Right renal pelvis (tissue), 4 donors: ENCODE measurements at places on chromosomes 3 and 15.

DNA sequence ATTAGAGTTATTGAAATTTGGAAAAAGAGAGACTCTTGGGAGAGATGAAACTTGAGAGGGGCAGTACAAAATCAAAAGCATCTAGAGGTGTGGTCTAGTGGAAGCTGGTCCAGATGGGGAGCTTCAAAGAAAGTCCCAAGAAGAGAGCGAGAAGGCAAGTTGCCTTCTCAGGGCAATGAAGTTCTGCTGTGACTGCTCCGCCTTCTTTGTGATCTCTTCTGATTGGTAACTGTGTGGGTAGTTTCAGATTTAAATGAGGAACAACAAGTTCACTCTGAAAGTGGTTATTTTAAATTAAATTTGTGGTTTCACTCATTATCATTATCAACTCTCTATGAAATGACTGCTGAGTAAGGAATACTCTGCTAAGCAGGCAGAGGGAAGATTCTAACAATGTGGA lies 233.3 kb downstream of the NLGN1 start:
- no peak for DNase-seq

- no peak for DNase-seq
Observed at GRCh38 chr15:70400766-70401541, 303.2 kb upstream of the TLE3 start.

GRCh38 chr3:162740941-162741596 lies 1244.5 kb downstream of the OTOL1 start:
- no peak for DNase-seq

DNA sequence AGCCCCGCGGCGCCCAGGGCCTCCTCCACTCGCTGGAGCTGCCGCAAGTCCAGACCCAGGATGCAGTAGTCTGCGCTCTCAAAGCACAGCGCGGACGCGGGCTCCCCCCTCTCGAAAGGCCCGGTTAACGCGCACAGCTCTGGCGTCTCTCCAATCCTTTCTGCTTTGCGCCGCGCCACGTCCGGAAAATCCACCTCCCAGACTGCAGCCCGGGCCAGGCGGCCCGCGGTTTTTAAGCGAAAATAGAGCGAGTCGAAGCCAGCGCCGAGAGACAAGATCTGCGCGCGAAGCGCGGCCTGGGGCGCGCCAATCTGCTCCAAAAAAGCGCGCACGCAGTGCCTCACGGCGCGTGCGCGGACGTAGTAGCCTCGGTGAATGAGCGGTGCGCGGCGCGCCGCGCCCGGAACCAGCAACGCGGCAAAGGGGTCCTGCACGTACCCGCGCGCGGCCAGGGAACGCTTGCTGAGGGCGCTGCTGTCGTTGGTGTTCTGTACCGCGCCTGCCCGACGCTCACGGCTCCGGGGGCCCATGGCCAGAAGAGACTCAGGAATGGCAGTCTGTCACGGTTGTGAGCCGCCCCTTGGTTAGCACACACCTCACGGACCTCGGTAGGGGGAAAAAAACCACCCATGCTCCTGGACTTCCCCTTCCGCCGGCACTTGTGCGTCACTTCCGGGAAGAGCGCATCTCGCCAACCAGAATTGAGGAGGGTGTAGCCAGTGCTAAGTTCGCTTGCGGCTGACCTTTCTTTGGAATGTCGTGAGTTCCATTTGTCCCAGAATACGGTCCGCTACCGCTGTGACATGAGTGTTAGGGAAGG lies at the start of gene LCMT2:
Gene LCMT2 (minus strand): TSS at position 614 of the 820 bp plus-strand sequence. CDS start 84 bp downstream, at position 530.
- peak; percentile 94 for DNase-seq

DNA sequence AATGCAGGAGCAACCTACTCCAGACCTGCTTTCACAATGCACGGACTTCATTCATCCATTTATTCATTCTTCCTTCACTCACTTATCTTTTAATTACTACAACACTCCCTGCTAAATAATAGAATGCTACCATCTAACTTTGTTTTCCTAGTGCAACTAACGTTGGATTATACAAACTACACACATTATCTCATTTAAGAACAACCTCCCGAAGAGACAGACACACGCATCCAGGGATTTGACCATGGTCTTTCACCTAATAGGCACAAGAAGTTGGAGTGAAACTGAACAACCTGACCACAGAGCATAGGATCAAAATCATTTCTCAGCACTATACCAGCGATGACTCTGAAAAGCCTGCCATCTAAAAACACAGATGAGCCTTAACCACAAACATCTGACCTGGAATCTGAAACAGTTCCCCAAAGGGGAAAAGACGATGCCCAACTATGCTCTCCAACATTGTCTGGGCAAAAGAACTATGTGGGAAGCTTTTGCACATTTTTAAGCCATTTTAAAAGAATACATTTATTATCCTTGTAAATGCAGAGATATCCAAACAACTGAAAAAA lies 21.0 kb downstream of the ZNF385D start:
- no peak for DNase-seq

- no peak for DNase-seq
Observed at GRCh38 chr15:101026656-101027272, 107.6 kb downstream of the LRRK1 start.

DNA sequence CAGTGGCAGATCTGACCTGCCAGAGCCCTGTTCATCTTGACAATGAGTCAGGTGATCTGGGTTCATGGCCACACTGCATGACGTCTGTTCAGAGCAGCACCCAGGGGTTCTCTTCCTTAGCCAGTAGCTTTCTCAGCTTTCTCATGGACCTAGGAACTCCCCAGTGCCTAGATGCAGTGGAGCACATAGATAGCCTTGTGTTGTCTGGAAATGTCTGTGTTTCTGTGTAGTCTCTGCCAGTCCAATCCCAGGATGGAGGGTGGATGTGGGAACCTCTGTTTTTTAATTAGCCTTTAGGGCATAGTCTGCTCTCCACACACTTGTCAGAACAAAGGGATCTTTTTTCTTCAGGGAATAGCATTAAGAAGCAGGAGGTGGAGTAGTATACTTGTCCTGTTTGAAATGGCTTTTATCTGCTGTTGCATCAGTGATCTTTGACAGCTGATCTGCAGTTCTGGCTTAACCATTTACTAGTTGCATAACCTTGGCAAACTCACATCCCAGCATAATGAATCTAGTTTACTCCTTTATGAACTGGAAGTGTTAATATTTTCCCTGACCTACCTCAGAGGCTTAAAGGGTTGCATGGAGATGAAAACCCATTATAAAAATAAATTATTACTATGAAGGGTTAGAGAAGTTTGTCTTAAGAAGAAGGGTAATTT lies 16.1 kb upstream of the CACNA1D start:
- DNase-seq = no peak

DNA sequence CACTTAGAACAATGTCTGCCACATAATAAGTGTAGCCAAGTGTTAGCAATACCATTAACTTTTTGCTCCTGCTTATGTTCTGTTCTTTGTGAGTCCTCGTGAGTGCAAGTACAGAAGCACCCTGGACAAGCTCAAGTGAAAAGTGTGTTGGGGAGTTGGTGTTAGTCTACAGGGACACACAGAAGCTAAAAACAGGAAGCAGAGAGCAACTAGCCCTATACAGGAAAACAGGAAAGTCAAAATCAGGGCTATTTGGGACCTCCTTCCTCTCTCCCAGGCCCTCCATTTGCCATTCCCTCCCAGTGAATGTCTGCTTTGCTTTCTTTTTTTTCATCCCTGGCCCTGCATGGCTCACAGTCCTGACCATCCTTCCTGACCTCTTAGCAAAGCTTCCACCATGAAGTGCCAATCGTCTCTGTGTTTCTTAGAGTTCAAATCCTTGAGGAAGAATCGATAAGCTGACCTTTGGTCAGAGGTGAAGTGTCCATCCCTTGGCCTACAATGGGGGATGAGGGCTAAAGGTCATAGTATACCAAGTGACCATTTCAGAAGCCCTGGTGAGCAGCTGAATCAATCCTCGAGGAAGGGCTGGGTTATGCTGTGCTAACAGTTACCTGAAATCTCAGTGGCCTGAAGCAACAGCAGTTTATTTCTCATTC lies 328.2 kb downstream of the SHQ1 start:
- no peak for DNase-seq

DNA sequence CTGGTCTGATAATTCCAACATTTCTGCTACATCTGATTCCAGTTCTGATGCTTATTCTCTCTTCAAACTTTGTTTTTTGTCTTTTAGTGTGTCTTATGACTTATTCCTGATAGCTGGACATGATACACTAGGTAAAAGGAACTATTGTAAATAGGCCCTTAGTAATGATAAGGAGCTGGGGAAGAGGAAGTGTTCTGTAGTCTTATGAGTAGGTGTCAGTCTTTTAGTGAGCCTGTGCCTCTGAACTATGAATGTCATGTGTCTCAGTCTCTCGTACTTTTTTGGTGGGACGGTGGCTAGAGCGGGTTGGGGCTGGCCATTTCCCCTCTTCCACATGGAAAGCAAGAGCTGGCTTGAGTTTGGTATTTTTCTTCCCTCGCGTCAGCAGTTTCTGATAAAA lies 41.2 kb downstream of the PCCB start:
- DNase-seq = no peak
